ENCODE measurements at places on chromosomes 2 and 18.

DNA sequence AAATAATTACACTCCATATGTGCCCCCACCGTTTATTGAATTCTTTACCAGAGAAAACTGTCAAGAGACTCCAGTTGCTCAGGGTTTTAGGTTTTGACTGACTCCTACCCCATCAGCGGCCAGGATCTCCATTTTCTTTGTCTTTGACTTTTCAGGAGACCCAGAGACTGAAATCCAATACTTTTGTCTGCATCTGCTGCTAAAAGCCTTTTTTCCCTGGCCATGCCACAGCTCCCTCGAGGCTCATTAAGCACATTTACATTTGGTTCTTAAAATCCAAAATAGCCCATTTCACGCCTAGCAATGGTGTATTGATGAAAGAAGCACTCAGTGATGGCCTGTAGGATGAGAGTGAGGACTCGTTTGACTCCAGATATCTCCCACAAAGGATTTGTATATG lies 332.6 kb upstream of the ACVR2A start:
- no peak for DNase-seq

- peak; percentile 27 for DNase-seq
Observed at GRCh38 chr2:241862093-241862492, 3.4 kb upstream of the PDCD1 start.

GRCh38 chr18:48920408-48921038 lies 30.2 kb downstream of the SMAD7 start:
- no peak for DNase-seq

DNA sequence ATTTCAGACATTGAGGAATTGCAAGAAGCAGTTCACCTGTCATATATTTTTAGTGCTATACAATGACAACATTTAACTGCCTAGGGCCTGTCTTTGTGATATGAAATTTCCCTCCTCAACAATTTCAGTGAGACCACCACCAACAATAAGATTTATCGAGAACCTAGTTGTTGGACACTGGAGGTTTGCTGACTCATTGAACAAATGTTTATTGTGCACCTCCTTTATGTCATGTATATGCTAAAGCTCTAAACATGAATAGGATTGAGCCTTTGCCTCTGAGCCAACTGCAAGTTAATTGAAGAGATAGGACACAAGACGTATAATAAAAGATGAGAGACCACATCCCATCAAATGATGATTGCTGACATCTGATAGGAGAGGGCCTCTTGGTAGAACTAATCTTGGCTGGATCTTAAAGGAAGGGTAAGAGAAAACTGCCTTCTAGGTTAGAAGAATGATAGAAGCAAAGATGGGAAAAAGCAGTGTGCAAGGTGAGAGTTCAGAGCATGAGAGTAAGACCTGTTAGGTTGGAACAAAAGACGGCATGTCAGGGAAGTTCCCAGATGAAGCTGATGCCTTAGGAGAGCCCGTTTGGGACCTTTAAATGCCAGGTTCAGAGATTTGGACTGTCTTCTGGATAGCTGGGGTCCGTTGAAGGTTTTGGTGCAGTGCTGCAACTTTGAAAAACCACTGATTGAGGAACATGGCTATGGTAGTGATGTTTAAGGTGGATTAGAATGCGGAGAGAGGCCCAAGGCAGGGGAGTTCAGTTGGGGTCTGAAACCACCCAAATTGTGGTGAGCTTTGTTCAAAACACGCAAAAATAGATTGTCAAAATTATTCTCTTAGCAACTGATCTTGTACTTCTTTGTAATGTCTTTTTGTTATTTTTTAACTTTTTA lies 133.0 kb upstream of the EML6 start:
- DNase-seq: no peak

DNA sequence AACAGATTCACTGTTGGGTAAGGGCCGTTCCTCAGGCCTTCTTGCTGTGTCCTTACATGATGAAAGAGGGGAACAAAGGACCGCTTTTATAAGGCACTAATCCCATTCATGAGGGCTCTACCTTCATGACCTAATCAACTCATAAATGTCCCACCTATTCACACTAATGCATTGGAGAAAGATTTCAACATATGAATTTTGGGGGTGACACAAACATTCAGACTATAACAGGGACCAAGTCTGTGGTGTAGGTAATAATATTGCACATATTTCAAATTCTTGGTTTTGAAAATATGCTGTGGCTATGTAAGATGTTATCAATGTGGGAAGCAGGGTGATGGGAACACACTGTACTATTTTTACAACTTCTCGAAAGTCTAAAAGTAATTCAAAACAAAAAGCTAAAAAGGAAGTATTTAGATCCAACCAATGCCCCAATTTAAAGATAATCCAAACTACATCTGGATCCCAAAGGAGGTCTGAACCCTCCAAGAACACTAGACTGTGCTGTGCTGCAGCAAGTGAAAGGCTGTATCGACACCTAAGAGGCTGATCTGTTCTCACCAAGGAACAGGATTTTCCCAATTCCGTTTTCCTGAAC lies 82.4 kb upstream of the TGIF1 start:
- DNase-seq: no peak

DNA sequence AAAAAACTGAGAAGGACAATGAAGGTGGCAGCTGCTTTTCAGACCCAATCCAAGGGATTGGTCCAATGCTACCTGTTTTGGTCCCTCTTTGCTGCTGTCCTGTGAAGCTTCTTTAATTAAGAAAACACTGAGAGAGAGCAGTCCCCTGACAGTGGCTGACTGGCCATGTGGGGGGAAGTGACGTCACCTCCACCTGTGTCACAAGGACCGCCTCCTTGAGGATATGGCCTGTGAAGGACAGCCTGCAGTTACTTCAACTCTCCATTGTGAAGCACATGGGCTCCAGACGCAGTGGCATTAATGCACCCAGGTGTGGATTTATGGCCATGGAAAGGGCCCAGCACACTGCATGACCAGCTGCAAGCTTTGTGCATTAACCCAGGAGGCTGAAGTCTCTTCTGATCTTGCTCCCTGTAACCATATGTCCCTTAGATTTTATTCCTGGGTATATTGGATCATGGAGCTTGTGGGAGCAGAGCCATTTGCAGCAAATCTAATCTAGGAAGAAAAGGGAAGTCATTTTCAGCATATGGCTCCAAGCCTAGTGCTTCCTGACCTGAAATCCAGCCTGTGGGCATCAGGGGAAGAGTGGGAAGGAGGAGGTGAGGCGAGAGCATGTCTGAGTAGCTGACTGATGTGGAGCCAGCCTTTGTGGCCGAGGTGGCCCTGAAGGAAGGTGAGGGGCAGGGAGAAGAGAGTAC lies 32.2 kb downstream of the KIF5C start:
- DNase-seq: no peak

DNA sequence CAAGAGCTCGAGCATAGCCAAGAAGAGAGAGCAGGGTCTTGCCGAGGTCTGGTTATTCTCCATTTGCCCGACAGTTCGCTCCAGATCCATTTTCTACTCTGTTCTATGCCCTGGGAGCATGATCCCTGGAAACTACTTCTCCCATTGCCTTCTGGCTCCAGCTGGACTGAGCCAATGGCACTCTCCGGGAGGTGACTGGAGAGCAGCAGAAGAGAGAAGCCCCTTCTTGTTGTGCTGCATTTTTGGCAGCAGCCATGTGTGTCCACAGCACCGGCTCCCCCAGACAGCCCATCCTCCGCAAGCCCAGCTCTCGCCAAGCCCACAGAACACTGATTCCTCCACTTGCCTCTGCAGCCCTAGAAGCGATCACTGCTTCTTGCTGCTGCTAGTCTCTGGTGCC lies 345.5 kb downstream of the TNS1 start:
- no peak for DNase-seq

- no peak for DNase-seq
Observed at GRCh38 chr2:67838205-67838604, 224.6 kb downstream of the C1D start.

- no peak for DNase-seq
Observed at GRCh38 chr2:73746877-73747208, 9.7 kb upstream of the TPRKB start.

- DNase-seq: peak; percentile 45
Observed at GRCh38 chr18:5073026-5073944, 123.8 kb downstream of the AKAIN1 start.

DNA sequence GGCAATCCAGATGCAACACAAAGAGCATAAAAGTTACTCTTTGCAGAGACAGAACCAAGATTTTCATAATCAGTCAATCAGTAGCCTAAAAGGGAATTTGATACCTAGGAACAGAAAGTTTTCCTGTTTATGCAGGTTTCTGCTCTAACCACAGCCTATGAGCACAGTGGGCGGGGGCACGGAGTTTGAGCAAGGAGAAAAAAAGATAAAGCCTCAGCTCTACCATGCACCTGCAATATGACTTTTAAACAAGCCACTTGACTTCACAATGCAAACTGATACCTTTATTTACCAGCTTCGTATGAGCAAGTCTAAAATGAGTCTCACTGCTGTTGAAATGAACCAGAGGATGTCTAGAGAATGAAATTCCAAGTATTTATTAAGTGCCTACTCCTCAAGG lies 5.6 kb upstream of the LRATD1 start:
- DNase-seq: no peak

DNA sequence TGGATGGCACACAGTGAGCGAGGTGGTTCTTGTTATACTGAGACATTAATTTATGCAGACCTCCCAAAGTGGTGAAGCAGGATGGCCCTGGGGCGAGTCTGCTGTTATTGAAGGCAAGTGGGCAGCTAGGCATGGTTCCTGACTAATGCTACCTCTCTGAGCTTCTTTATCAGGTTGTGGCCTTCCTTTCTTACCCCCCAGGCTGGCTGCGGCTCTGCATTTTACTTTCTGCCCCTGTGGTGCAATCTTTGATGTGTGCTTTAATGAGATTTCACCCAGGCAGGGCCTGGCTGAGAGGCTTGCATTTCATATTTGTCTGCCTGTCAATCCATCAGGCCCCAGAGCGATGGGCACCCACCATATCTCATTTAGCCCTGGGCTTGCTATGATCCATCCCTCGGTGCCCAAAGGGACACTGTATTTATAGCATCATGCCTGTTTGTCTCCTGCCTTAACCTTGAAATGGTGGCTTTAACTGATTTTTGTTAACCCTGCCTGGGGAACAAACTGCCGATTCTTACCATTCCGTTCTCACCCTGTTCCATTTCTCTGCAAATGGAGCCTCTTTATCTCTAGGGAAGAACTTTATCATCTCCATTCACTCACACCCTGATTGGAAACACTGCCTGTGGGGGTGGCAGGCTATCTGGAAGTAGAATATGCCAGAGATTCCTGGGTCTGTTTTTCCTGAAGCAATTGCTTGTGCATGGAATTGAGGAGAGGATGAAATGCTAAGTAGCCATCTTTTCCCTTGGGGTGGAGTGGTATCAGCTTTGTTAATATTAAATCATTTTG lies 316.2 kb upstream of the THSD7B start:
- peak; percentile 39 for DNase-seq

DNA sequence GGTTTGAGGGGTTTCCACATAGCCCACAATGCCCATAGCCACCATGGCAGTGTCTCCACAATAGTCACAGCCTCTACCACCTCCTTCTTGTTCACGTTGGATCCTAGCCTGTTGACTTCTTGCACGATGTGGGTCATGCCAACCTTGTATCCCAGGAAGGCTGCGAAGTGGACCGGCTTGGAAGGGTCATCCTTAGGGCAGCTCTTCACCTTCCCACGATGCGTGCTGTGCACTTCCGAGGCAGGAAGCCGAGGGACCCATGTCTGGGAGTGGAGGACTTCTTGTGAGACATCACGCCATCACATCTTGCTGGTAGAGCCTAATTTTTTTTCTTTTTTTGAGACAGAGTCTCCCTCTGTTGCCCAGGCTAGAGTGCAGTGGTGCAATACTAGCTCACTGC lies 144.6 kb upstream of the ASB18 start:
- DNase-seq: no peak

DNA sequence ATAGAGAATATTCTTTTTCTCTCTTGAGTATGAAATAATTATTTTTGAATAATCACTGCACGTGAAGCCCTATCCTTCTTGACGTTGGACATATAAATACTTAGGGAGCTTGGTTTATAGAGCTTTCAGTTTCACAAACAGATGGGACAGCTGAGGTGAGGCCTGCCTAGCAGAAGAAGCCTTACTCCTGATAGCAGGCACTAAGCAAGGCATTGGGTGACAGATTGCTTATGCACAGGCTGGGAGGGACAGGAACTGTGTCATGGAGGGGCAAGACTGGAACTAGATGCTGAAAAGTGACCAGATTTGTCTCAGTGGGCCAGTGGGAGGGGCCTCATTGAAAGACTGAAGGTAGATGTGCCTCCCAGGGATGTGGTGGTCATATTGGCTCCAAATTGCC lies 220.8 kb downstream of the NEDD4L start:
- DNase-seq: no peak

DNA sequence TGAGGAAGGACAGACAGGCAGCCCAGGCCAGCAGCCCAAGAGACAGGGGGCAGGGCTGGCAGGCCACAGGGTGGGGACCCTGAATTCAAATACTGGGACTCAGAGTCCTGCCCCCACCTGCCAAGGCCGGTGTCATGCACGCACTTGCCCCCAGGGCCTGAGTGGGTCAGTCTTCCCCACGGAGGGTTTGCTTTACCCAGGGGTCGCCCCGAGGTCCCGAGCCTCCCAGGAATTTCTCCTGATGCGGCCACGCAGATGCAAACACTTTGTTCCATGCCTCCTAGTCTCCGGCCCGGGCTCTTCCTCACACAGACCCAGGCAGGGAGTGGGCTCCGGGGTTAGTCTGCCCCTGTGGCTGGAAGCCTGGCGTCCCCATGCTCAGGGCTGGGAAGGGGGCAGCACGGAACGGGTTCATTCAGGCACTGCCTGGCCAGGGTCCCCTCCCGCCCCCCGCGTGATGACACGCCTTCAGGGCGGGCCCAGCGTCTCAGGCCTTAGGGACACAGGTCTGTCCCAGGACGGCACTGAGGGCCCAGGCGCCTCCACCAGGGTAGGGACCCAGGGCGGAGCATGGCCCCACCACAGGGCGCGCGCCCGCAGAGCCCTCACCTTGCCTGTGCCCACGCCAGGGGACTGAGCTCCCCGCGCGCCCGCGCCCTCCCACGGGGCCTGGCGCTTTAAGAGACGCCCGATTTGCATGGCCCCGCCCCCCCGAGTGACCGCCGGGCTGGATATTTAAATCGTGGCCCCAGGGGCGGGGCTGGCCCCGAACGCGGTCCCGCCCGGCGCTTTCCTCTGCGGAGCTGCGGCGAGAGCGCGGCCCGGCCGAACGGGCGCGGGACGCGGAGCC lies at the start of gene SNED1:
SNED1 (plus strand) TSS at position 763 of the 850 bp plus-strand sequence. CDS start 220 bp downstream, outside the sequence.
- DNase-seq: peak; percentile 94
